ENCODE measurements at places on chromosomes 3 and 15.

DNA sequence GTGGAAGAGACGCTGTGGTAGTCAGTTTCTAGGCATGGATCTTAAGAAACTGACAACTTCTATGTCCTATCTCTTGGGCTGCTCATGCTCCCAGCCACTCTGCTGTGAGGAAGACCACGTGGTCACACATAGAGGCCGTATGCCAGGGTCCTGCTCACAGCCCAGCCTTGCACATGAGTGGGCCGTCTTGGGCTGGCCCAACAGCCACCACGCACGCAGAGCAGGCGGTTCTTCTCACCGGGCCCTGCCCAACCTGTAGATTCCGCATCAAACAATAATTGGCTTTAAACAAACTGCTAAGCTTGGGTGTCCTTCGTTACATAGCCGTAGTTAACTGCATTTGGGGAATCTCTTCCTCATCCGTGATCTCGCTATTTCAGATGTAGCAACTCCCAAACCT, 26.0 kb downstream of the SLC41A3 start:
- DNase-seq, result no peak

DNA sequence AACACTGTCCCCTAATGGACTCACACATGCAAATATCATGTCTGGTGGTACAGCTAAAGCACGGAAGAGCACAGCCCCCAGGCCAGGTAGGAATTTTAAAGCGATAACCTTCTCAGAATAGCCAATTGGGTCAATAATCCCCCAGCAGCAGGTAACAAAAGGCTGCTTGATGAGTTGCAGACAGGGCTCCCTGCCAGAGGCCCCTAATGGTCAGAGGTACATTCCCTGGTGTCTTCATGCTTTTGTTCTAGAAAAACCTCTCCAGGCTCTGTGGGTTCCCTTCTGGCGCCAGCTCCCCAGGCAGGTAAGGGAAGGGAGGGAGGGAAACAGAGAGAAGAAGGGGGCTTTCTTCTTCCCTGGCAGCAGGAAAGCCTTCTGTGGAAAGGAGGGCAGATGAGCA, 43.4 kb upstream of the PRTG start:
- no peak for DNase-seq

- no peak for DNase-seq
Measured at GRCh38 chr3:115943579-115943978, 320.3 kb downstream of the GAP43 start.

DNA sequence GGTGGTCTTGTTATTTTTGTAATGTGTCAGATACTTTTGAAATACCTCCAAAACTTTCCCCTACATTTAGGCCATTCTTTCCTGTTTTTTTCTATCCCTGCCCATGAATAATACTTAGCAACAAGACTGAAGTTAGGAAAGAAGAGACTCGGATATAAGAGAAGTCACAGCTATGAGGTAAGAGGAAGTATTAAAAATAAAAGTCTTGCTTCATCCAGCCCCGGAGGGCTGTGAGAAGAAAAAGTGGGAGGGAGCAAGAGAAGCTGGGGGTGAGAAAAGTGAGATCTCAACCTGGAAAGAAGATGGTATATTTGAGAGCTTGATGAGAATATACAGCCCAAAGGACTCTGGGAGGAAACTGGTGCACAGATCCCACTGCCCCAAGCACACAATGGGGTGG, 213.5 kb upstream of the CDIN1 start:
- DNase-seq, result no peak

- no peak for DNase-seq
Measured at GRCh38 chr15:80856809-80857377, 77.7 kb downstream of the CEMIP start.

Data from suppressor macrophage treated with lipopolysaccharide for 4 hours (primary cell).